ENCODE measurements at places on chromosomes 13 and 19.

GRCh38 chr19:52527956-52528351 lies 486 bp downstream of the ZNF808 start:
- DNase-seq: no peak

- DNase-seq: no peak
These were observed 1215.9 kb downstream of the UQCRFS1 start for GRCh38 chr19:27997069-27997468.

DNA sequence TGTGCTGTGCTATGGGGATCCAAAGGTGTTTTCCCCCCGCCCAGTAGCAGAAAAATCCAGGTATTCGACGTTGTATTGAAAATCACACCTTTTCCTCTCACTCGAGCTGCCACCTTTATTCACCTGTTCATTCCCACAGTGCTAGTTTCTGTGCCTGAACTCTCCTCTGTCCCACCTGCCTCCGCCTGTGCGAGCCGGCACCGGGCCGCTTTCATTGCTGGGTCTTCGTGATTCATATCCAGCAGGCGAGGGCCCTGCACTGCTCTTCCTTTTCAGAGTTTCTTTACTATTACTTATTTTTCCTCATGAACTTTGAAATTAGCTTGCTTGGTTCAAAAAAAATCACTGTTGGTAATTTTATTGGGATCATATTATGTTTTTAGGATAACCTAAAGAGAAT lies 42.4 kb upstream of the SOX1 start:
- DNase-seq: no peak

- peak; percentile 60 for DNase-seq
These were observed 17.8 kb upstream of the ADGRE5 start for GRCh38 chr19:14363183-14364097.

DNA sequence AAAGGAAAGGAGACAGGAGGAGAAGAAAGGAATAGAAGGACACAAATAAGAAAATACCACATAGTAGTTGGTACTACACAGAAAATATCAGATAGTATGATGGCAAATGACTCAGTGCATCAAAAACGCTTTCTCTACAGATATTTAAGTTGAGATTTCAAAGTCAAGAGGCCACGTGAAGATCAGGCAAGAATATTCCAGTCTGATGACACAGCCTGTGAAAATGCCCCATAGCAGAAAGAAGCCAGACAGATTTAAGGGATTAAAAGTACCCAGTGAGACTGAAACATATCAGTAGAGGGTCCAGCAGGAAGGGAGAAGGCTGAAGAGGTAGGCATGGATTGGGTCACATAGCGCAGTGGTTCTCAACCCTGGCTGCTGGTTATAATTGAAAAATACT lies 113.7 kb downstream of the VWA8 start:
- DNase-seq: no peak

DNA sequence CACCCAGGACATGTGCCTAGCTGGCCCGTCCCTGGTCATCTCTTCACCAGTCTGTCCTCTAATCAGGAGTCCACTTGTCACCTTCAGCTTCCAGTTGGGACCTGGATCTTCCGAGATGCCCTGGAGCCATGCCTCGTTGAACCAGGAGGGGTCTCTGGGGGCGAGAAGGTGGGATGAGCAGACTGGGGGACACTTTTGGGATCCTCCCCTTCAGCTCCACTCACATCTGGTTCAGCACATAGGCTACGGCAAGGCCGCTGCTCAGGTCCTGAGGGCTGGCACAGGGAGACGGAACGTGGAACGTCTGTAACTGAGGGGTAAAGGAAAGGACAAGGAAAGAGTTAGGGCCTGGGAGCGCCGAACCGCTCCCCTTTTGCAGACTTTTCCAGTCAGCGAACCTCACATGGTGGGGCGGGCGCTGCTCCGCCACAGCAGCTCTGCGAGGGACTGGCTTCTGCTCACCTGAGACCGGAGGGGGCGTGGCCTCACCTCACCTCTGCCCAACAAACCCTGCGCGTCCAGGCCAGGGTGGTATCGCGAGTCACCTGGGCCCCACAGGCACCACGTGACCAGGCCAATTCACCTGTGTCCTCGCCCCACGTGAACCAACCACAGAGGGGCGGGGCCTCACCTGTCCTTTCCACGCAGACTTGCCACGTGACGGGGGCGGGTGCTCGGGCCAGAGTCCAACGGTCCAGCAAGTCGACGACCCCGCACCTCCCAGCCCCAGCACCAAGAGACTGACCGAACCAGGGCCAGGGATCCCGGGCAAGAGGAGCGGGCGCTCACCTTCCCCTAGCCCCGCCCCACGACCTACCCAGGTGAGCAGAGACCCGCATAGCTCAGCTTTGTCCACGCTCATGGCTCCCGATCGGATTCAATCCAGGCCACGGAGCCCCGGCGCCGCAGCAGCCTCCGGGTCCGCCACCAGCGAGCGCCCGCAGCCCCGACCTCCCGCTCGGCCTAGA lies at the start of gene HOOK2:
Gene HOOK2, minus strand, starts transcription at position 965 of the 968 bp plus-strand sequence. Its CDS starts 103 bp downstream, at position 862.
- no peak for DNase-seq

GRCh38 chr13:113109151-113110047 lies 3.8 kb downstream of the F7 start:
- DNase-seq: no peak

- no peak for DNase-seq
These were observed 54.9 kb upstream of the ATP12A start for GRCh38 chr13:24625331-24625731.

DNA sequence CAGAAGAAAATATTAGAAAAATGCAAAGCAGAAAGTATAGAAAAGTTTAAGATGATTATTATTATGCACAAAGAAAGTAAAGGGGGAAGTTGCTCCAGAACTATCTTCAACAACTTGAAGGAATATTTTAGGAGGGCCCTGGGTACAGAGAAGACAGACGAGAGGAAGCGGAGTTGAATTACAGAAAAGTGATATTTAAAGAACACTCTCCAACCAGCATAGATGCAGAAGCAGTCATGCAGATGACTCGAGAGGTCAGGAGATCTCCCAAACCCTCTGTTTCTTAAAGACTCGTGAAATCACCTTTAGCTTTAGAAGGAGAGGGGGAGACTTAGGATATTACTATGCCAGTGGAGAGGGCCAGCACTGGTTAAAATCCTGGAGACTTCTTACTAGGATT lies 8.5 kb upstream of the SHISA2 start:
- DNase-seq: no peak

DNA sequence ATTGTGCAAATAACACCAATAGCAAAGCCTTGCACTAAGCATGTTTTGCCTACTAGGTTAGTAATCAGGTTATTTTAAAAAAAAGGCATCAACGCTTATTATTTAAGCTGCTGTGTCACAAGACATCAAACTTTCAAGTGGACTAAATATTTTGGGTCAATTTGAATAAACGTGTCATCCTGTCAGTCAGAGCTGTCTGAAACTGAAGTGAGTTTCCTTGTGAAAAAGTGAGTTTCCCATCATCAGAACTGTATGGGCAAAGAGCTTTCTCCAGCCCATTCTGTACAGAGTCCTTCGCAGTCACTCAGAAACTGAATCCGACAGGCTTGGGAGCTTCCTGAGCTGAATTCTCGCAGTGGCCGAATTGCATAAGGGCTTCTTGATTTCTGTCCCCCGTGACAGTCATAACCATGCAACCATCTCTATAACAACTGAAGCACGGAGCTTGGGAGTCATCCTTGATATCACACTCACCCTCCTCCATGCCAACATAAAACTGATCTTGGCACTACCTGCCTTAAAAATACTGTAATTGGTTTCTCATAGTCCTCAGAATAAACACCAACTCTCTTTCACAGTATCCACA lies 139.8 kb downstream of the MIPEP start:
- DNase-seq: no peak

- no peak for DNase-seq
These were observed 63.3 kb downstream of the ARHGEF7 start for GRCh38 chr13:111178402-111178801.

GRCh38 chr19:54325194-54325621 lies 12.2 kb upstream of the LILRA5 start:
- DNase-seq: peak; percentile 59

GRCh38 chr19:38452430-38453366 lies 19.2 kb downstream of the RYR1 start:
- peak; percentile 26 for DNase-seq

DNA sequence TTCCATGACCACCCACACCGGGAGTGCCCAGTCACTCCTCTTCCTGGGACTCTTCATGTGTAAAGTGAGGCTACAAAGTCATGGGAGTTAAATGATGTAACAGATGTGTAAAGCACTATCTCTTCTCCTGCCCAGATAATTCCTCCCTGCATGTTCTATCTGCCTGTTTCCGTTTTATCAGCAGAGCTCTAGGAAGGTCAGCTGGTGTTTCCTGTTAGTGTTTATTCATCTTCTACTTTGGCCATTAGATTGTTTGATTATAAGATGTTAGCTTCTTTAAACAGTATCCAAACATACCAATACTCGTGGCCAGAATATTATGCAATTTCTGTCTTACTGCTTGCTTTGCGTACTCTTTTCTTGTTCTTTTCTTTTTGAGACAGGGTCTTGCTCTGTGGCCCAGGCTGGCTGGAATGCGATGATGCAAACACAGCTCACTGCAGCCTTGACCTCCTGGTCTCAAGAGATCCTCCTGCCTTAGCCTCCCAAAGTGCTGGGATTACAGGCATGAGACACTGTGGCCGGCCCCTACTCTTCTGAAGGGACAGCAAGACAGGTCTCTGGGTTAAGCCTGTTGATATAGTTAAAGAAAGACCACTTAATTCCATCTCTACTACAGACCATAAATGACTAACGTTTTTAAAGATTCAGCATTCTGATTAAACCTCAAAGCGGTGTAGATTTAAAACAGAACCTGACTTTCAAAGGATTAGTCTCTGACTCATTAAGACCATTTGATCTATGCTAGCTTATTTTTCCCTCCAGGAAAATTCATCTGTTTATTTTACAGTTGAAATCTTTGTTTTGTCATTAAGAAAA lies 97.4 kb upstream of the AKAP11 start:
- no peak for DNase-seq

DNA sequence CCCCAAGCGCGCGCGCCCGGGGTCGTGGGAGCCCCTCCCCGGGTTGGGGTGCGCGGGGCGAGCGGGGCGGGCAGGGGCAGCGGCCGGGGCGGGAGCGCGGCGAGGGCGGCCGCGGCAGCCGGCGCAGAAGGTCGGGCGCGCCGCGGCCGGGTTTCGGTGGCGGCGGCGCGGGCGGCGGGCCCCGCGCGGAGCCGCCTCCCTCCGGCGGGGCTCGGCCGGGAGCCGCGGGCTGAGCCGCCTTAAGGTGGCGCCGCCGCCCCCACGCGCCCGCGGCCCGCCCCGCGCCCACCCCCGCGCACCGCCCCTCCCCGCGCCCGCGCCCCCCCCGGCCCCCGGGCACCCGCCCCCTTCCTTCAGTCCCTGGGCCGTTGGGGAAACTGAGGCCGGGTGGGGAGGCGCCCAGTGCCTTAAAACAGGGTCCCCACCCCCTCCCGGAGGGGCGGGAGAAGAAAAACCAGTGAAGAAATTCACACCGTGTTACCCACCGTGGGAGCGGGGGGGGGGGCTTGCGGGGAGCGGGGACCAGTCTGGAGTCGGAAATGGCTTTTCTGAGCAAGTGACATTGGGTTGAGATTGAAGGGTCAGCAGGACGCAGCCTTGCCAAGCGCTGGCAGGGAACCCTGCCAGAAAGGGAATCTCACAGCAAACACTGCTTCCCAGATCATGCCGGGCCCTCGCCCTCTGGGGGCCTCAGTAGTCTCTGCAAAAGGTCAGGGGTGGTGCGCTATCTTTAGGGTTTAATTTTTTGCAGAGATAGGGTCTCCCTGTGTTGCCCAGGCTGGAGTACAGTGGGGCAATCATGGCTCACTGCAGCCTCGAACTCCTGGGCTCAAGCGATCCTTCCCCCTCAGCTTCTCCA lies at the start of gene TLE2:
Gene TLE2, minus strand, starts transcription at position 216 of the 859 bp plus-strand sequence. CDS start 376 bp downstream, outside the sequence.
- no peak for DNase-seq

DNA sequence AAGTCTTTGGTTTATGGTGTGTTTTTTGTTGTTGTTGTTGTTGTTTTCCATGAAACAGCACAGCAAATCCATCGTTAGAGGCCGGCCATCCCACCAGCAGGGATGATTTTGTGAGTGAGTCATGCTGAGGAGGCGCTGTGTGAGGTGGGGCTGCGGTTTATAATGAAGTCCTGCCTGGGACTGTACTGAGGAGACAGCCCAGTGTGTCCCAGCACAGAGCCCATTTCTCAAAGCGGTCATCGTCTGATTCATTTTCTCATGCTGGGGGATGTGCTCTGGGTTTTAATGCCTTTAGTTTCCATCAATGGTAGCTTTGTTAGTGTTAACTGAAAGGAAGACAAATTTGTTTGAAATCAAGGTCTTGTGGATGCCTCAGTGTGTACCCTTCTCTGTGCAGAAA lies 129.3 kb upstream of the SERP2 start:
- no peak for DNase-seq

DNA sequence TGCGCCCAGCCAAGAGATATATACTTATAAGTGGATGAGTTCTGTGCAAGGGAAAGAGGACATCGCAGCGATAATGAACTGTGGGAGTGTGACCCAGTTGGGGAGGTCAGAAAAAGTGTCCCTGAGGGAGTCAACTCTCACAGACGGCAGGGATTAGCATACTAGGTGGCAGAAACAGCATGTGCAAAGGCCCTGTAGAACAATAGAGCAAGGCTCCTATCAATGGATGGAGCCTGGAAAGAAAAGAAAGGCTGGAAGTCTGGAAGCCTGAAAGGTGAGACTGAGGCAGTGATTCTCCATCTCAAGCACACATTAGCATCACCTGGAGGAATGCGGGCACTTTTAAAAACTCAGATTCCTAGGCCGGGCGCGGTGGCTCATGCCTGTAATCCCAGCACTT lies 21.4 kb upstream of the TNFSF14 start:
- no peak for DNase-seq

- DNase-seq: no peak
These were observed 16.4 kb downstream of the FPR3 start for GRCh38 chr19:51811344-51811743.

- no peak for DNase-seq
These were observed 36.8 kb downstream of the ACTN4 start for GRCh38 chr19:38684078-38684861.

DNA sequence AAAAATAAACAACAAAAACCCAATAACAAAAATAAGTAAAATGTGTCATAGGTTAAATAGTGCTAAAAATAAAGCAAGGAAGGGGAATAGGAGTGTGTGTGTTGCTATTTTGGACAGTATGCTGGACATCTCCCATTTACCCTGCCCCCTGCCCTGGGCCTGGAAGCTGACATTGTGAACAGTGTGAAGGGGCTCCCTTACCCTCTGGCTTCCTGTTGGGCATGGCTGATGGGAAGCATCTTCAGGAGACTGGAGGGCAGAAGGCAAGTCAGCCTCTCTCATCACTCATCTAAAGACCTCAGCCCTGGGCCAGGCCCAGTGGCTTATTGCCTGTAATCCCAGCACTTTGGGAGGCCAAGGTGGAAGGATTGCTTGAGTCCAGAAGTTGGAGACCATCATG lies 26.7 kb downstream of the KCTD15 start:
- no peak for DNase-seq

- DNase-seq: no peak
These were observed 97.5 kb downstream of the SLC10A2 start for GRCh38 chr13:102968572-102969228.

GRCh38 chr13:38086721-38087120 lies 217.1 kb upstream of the TRPC4 start:
- DNase-seq: no peak

DNA sequence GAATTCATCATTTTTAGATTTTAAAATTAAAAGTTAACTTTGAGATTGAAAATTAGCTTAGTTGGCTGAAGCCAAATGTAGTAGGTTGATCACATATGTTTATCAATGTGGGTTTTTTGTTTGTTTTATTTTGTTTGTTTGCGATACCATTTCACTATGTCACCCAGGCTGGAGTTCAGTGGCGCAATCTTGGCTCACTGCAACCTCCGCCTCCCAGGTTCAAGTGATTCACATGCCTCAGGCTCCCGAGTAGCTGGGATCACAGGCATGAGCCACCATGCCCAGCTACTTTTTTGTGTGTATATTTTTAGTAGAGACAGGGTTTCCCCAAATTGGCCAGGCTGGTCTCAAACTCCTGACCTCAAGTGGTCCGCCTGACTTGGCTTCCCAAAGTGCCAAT lies 665.7 kb upstream of the SLC10A2 start:
- no peak for DNase-seq
